ENCODE measurements at places on chromosomes 12 and 14.
A peak's percentile ranks its signal among the peaks of the same experiment; 100 is the strongest.

- DNase-seq: no peak
These were observed 74.4 kb downstream of the ARMH4 start for GRCh38 chr14:58077621-58078020.

DNA sequence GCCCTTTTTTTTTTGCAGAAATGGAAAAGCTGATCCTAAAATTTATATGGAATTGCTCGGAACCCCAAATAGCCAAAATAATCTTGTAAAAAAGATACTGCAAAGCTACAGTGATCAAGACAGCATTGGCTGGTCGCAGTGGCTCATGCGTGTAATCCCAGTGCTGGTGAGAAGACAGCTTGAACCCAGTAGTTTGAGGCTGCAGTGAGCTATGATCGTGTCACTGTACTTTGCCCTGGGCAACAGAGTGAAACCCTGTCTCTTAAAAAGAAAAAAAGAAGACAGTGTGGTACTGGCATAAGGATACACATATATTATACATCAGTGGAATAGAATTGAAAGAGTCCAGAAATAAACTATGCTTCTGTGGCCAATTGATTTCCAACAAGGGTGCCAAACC lies 5.4 kb downstream of the ITGB7 start:
- DNase-seq: no peak

DNA sequence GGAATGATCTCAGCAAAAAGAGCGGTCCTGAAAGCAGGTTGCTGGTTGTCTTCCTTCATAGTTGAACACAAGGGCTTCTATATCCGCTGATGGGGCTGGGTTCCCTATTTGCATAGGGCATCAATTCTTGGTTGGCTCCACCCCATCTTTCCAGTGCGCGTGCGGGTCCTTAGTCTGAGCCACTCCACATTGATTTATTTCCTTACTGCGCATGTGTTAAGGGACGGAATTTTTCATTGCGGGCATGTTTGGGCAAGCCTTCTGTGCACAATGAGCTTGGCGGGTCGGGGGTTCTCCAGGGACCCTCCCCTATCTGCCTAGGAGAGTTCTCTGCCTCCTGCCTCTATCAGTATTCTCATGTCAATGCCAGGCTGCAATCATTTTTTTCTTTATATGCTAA lies 21.2 kb upstream of the DLGAP5 start:
- peak; percentile 5 for DNase-seq

DNA sequence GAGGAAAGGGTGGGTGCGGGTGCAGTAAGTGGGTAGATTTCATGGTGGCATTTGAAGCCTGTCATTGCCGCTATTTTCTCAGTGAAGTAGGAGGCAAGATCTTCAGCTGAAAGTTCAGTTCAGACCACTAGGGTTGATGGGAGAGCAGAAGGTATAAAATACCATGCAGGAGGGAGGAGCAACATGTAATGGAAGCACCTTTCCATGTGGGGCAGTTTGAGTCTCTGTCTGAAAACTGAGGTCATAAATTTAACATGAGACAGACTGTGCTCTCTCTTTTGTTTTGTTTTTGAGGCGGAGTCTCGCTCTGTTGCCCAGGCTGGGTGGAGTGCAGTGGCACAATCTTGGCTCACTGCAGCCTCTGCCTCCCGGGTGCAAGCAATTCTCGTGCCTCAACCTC lies 22.7 kb downstream of the LRRC74A start:
- DNase-seq: no peak

DNA sequence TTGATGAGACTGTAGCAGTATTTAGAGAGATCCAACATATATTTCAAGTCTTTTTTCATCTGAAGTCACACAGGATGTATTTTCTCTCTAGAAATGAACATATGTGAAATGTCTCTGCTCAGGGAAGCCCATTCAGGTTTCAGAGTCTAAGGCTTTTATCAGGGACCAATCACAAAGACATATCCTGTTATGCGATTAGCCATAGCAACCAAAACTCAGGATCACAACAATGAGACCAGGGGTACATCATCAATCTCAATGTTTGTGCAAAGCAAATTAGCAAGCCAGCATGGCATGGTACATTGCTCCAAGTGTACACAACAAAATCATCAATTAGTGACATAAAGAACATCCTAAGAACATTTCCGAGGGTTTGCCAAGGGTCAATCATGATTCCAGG lies 99.2 kb upstream of the AMN1 start:
- DNase-seq: no peak

DNA sequence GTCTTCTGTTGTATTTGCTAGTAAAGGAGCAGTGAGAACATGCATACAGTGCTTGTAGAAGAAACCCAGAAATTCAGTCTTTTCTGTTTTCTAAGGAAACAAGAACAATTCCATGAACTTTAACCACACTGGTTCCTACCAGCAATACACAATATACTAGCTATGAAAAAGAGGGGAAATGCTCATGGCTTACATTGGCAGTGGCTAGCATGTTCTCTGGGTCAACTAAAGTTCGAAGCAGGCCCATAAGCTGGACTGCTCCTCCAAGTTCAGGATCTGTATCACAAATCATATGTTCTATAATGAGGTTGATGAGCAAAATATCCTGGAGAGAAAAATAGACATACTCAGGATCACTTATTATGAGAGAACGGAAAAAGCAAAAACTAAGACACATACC lies 37.1 kb downstream of the PPP4R3A start:
- DNase-seq: no peak

DNA sequence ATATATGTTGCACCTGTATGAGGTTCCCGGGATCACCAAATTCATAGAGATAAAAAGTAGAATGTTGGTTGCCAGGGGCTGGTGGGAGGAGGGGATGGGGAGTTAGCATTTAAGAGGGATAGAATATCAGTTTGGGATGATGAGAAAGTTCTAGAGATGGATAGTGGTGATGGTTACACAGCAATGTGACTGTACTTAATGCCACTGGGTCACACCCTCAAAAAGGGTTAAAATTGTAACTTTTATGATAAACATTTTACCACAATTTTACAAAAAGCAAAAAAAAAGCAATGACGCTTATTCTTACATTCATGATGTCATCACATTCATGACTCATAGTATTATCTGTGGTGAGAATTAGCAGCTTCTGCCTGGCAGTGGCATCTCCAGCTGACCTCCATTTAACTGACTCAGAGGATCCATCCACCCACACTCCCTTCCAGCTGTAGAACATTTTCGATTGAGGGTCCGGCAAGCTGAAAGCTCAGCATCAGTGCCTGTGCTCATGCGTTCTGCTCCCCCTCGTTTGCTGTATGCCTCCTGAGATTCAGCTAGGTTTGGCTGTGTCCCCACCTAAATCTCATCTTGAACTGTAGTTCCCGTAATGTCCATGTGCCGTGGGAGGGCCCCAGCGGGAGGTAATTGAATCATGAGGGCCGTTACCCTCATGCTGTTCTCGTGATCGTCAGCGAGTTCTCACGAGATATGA lies 64.8 kb upstream of the TMEM260 start:
- DNase-seq: peak; percentile 21

GRCh38 chr12:3363608-3364007 lies 127.4 kb upstream of the PRMT8 start:
- DNase-seq: no peak

DNA sequence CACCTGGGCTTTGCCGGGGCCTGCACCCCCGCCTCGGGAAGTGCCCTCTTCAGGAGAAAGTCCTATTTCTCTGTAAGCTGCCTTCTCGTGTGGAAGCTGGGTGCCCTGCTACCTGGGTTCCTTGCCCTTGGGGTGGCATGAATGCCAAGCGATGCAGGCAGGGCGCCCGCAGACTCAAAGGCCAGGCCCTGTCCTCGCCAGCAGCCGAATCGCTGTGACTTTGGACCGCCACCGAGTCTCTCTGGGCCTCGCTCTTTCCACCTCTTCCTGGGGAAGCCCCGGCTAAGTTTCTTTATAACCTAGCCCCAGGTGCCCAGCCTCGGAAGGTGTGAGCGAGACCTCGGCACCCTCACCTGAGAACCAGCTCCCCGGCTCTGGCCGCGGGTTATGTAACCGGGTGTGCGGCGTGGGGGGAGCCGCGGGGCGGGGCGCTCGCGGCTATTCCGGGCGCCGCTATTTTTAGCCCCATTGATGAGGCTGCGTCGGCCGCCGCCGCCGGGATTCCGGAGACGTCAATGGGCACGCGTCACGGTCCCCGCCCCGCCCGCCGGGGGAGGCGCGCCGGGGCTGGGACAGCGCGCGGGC lies 14.6 kb upstream of the NR4A1 start:
- peak; percentile 71 for DNase-seq

GRCh38 chr14:88804035-88804434 lies 11.3 kb upstream of the EML5 start:
- DNase-seq: no peak

- DNase-seq: no peak
These were observed 336.1 kb downstream of the BCL11B start for GRCh38 chr14:98935921-98936320.

GRCh38 chr12:131521326-131521725 lies 189.6 kb upstream of the SFSWAP start:
- DNase-seq: no peak

- no peak for DNase-seq
These were observed 41.6 kb downstream of the LRRC74A start for GRCh38 chr14:76867516-76868453.

DNA sequence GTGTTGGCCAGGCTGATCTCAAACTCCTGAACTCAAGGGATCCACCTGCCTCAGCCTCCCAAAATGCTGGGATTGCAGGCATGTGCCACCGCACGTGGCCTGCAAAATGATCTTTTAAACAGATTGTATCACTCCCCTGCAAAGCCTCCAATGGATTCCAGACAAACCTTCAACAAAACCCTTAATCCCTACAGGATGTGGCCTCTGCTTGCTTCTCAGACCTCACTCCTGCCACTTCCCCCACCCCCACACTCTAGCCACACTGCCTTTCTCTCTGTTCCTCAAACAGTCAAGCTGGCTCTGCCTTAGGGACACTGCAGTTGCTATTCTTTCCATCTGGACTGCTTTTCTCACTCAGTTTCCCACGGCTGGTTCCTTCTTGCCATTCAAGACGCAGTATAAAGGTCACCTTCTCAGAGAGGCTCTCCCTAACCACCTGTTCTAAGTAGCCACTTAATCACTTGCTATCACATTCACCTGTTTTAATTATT lies 47.3 kb upstream of the TMED10 start:
- no peak for DNase-seq

DNA sequence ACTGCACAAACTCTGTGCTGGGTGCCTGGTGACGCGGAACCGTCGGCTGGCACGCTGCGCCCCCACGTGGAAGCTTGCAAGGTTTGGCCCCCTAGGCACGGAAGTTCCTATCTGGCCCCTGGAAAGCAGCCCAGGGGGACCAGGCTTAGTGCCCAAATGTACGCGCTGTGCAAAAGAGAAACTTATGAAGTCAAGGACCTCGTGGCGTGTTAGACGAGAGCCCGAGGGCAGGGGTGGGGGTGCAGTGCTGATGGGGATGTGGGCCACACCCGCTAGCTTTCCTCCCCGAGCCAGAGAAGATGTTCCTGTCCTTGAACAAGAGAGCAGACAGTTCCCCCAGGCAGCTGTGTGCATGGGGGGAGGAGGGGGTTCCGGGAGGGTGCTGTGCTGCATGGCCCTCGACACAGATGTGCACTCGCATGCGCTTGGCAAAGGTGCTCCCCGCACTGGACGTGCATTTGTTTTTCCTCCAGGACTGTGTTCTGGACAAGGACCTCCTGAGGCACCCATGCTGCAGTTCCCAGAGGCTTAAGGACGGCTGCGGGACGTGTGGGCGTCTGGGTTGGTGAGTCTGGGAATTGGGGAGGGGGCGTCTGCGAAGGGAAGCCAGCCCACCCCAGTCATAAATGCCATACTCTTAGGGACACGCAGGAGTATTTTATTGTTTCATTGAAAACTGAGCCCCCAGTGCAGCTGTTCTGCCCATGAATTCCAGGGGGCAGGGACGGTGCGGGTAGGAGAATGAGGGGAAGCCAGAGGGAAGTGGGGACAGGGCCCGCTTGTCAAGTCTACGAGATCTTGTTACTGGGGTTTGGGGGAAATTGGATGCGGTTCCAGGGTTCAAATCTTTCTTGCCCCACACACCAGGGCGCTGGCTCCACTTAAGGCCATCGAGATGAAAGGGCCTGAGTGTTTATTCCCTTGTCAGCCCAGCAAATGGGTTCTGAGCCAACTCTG lies 80.0 kb downstream of the NTF3 start:
- DNase-seq: peak; percentile 49

DNA sequence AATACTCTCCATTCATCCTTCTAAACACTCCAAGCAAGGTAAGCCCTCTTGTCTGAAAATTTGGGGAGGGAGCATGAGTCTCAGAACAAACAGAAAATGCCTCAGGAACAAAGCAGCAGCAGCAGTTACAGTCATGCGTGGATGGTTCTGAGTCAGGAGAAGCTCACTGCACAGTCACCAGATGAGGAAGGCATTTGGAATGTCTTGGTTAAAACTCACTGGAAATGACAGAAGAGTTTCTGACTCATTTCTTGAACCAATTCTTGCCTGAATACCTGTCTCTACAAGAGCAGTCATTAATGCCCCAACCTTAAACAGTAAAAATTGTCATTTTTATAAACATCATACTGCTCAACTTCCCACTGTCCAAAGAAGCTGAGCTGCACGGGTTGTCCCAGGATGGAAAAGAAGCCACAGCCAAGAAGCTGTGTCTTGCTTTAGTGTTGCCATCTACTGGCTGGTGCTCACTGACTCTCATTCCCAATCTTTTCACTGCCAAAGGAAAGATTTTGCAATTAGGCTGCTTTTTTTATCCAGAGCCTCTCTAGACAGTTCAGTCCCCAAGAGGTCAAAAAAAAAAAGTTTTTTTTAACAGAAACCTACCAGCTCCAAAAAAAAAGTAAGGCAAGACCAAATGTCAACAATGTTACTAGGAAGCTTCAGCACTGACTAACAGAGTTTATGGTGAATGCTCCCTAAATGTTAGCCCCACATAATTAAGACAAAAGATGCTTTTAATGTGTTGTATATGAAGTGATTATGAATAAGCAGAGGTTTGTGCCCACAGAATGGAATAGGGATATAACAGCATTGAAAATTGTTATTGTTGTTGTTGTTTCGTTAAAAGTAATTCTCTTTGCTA lies 40.4 kb downstream of the KICS2 start:
- DNase-seq: no peak

- DNase-seq: peak; percentile 44
These were observed 114.5 kb downstream of the EGLN3 start for GRCh38 chr14:33836203-33836899.

DNA sequence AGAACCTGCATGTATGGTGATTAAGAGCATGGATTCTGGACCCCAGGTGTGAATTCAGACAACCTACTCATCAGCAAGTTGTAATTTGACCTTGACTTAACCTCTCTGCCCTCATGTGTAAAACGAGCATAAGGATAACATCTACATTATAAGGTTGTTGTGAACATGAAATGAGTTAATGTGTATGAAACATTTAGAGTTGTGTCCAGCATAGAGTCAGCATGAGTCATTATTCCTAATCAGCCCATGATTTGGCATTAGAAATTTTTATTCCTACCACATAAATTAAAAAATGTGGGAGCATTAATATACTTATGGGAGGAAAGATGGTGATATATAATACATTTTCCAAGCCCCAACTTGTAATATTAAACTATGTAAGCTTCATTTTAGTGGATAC lies 95.9 kb upstream of the DDHD1 start:
- no peak for DNase-seq

- DNase-seq: no peak
These were observed 55.1 kb upstream of the E2F7 start for GRCh38 chr12:77120156-77121085.

Data from erythroblast (primary cell).